Retinal pigment epithelial cell (primary cell): ENCODE measurements at places on chromosomes 11 and 22.

GRCh38 chr22:31630331-31631329 is 31.4 kb downstream of the PISD start:
- DNase-seq: peak; percentile 54

- DNase-seq: no peak
These were observed 17.9 kb downstream of the RFPL1 start for GRCh38 chr22:29456211-29456671.

- no peak for DNase-seq
These were observed 32.2 kb upstream of the SHANK2 start for GRCh38 chr11:71284525-71285092.

- no peak for DNase-seq
These were observed 12.8 kb downstream of the PTPRJ start for GRCh38 chr11:47992959-47993820.

DNA sequence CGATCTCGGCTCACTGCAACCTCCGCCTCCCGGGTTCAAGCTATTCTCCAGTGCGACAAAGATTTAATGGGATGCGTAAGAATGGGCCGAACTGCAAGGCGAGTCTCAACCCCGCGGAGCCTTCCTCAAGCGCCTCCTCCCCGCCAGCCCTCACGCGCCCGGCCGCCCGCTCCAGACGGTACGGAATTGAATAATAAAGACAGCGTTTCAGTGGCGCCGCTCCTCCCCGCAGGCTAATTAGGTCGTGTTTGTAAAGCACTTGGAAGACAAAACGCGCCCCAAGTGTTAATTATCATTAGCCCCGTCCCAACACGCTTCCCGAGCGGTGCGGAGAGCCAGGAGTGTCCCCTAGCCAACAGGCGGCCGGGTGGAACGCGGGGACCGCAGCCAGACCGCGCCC is 192.0 kb downstream of the BUD13 start:
- DNase-seq: no peak

GRCh38 chr11:45489281-45489905 is 176.0 kb downstream of the CHST1 start:
- no peak for DNase-seq

- no peak for DNase-seq
These were observed 88.9 kb upstream of the CLNS1A start for GRCh38 chr11:77726524-77726923.

- no peak for DNase-seq
These were observed 2.6 kb upstream of the MS4A2 start for GRCh38 chr11:60085909-60086308.

DNA sequence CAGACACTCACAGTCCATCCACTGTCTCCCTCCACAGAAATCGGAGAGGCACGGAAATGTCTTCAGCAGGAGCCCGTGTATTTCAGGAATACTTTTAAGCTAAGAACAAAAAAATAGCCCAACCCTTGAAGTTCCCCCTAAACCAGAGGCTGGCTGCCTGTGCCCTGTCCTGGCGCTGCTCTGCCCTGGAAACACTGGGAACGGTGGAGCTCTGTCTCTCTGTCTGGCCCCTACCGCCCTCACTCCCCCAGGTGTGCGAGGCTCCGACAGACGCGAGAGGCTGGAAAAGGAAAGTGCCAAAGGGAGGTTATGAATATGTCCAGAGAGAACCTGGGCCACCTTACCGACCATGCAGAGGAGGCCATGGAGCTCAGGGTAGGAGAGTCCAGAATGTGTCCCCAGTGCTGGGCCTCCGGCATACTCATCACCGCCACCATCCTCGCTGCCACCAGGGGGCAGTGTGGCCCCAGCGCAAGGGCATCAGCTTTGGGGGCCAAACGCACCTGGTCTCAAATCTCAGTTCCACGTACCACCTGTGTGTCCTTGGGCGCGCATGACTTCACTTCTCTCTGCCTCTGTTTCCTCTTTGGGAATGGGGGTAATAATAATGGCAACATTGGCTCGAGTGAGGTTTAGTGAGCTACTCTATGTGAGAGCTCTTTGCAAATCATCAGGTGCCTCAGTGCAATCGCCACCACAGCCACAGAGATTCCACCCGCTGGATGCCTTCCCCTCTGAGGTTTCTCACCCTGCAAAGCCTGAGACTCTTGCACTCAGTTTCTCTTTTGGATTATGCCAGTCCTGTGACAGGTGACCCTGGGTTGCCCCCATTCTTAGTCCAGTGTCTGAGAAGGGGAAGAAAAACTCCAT is 10.4 kb upstream of the SLCO2B1 start:
- DNase-seq: no peak

DNA sequence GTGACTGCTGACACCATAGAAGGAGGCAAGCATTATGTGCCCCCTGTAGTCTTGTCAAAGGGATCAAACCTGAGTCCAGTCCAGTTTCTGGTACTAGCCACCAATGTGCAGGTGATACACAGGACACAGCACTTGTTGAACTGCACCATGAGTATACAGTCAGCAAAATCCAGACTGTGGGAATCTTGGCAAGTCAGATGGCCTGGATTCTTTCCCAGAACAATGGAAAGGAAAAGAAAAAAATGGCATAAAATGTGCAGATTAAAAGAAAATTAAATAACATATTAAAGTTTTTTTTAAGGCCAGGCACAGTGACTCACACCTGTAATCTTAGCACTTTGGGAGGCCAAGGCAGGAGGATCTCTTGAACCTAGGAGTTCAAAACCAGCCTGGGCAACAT is 16.8 kb downstream of the CRY2 start:
- no peak for DNase-seq

GRCh38 chr11:76617553-76618265 is 52.8 kb downstream of the LRRC32 start:
- peak; percentile 69 for DNase-seq

DNA sequence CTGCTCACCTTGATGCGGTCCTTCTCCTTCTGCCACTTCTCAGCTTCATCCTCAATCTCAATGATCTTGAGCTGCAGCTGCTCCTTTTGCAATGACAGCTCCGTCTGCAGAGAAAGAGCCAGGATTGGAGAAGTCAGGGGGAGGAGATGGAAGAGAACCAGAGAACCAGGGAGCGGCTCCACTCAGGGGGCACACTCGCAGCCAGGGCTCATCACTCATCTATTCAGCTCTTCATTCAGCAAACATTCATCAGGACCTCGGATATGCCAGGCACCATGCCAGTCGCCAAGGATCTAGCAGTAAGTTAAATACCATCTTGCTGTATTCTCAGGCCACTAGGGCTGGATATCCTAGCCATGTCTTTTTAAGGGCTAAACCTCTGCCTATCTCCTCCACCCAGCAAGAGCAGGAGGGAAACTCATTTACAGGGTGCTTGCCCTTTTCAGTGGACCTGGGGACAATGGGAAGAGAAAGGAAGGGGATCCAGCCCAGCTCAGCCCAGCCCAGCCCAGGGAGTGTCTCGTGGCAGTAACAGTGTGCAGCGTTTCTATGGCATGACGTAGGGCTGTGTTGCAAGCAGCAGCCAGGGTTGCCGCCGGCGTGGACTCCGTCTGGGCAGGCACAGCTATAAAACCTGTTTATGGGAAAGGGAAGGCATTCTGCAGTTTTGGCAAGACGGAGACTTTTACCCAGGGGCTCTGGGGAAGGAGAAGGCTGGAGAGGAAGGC is 9.4 kb downstream of the TRIM29 start:
- DNase-seq: no peak

DNA sequence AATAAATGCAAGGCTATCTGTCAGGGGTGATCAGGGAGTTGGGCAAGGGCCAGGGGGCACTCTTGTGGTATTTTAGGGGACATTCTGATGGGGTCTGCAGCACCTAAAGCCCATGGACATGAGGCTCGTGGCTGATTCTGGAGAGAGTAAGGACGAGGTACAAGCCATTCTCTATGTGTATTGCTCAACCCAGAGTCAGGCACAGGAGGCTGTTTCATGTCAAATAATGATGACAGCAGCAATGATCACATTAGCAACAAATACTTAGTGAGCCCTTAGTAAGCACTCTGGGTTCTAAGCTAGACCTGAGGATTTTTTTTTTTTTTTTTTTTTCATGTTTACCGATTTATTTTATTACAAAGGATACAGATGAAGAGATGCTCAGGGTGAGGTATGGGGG is 83.5 kb upstream of the THY1 start:
- no peak for DNase-seq

GRCh38 chr11:95284057-95285052 is 53.4 kb upstream of the SESN3 start:
- no peak for DNase-seq

- DNase-seq: peak; percentile 18
These were observed 58.7 kb downstream of the DENND5A start for GRCh38 chr11:9206496-9206895.

- no peak for DNase-seq
These were observed 1.3 kb downstream of the C22orf31 start for GRCh38 chr22:29060251-29060869.

DNA sequence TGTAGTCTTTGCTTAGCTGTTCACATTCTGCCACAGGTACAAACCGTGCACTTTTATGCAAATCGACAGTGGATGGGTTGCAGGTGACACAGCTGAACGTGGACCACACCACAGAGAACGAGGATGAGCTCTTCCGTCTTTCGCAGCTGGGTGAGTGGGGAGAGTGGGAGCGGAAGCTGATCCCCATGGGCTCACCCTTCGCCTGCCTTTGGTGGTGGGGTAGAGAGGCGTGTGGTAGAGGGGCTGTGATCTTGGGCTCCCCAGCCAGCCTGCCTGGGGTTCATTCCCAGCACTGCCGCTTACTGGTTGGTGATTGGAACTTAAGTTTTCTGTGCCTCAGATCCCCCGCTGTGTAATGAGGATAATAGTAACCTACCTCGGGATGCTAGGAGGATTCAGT is 19.1 kb downstream of the TAB1 start:
- no peak for DNase-seq

DNA sequence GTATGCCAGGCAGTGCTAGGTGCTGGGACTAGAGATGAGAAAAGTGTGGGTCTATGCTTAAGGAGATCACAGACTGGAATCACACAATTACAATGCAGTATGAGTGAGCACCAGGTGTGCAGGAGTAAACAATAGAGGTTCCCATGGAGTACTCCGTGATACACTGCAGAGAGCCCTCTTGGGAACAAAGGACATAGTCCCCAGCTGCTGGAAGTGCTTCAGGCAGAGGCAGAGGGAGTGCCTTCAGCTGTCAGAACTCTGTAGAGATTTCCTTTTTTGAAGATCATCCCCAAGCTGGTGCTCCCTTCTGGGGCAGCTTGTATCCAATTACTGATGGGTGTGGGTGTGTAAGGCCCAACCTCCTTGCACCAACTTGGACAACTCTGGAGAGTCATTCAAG is 143.5 kb upstream of the PLET1 start:
- DNase-seq: no peak
